ENCODE measurements at places on chromosomes 16 and 17.

DNA sequence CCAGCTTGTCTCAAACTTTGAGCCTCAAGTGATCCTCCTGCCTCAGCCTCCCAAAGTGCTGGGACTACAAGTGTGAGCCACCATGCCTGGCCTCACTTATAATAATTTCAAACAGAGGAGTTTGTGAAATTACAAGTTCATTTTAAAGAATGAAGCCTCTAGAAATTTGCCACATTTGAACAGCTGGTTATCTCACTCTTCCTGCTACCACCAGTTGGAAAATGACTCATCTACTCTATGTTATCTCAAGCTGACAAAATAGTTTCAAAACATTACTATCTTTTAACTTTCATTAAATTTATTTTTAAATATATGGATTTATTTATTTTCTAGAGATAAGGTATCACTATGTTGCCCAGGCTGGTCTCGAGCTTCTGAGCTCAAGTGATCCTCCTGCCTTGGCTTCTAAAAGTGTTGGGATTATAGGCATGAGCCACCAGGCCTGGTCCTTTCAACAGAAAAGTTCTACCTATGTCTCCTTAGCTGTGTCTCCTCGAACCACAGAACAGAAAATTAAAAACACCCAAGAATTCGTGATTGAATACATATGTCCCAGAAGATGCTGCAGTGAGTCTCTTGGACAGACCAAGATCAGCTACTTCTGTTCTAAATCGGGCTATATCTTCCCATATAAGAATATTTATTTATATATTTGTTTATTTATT, 47.6 kb downstream of the MYH13 start:
- DNase-seq, result no peak

GRCh38 chr17:3033741-3034577, 29.4 kb downstream of the OR1D5 start:
- DNase-seq, result no peak

GRCh38 chr16:4411684-4412083, 4.7 kb downstream of the CORO7 start:
- DNase-seq, result no peak

- no peak for DNase-seq
Observed at GRCh38 chr17:66313995-66314659, 11.7 kb downstream of the PRKCA start.

- peak; percentile 95 for DNase-seq
Observed at GRCh38 chr17:42116705-42117396, 4.3 kb downstream of the KAT2A start.

DNA sequence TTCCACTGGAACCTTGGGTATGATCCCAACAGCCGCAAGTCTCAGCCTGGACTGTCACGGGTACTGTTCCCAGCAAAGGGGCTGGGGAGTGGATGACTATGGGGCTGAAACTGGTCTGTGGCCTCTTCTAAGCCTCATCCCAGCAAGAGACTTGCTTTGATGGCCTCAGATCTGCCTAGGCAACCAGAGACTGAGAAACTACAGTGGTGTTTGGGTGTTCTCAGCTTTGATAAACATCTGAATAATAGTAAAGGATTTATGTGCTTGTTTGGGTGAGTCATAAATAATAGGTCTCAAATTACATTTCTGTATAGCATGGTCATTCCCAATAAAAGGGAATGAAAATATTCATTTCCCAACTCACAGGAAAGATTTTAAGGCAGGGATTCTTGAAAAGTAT, 30.2 kb upstream of the ULK2 start:
- DNase-seq, result no peak

Measured in Karpas-422 (cell line).